K562 (cell line): ENCODE measurements at places on chromosomes 11 and 22. TPM values are rescaled to one million over a fixed set of nuclear protein-coding genes. Genes with fewer than 3 reads are reported as not detected.

The PRR33 gene
- total RNA-seq = not detected in 2 replicates

The INS gene
- total RNA-seq = not detected in 2 replicates

The OR52I2 gene
- not detected in 2 replicates for total RNA-seq

The MUC6 gene
- total RNA-seq = 0.16 TPM in 1 of 2 replicates, not detected in the other

The KRTAP5-9 gene
- not detected in 2 replicates for total RNA-seq

The CATSPERZ gene
- total RNA-seq = 5.1 and 5.4 TPM in 2 replicates

The MUC2 gene
- total RNA-seq = 0.18 and 0.38 TPM in 2 replicates

The ZNF280B gene
- total RNA-seq = 18.7 and 20.0 TPM in 2 replicates

The OVOL1 gene
- 0.09 TPM in 1 of 2 replicates, not detected in the other for total RNA-seq

The TIMM10B gene
- total RNA-seq = 63.0 and 66.0 TPM in 2 replicates

The KIF18A gene
- total RNA-seq = 22.1 and 22.5 TPM in 2 replicates

The KRTAP5-2 gene
- not detected in 2 replicates for total RNA-seq

The SERPING1 gene
- 0.94 and 1.00 TPM in 2 replicates for total RNA-seq

The KIAA1671 gene
- total RNA-seq = 0.11 TPM in 2 replicates

The RELT gene
- 18.4 and 20.2 TPM in 2 replicates for total RNA-seq

The RHOD gene
- not detected in 2 replicates for total RNA-seq

The ADAMTS8 gene
- total RNA-seq = not detected in 2 replicates

The SPINDOC gene
- total RNA-seq = 33.0 and 35.3 TPM in 2 replicates

The APOL4 gene
- total RNA-seq = 8.9 and 9.8 TPM in 2 replicates

The OR6T1 gene
- total RNA-seq = not detected in 2 replicates

The FBXO3 gene
- total RNA-seq = 24.3 and 25.2 TPM in 2 replicates

The PACSIN2 gene
- total RNA-seq = 39.1 and 45.1 TPM in 2 replicates

The KRTAP5-5 gene
- not detected in 2 replicates for total RNA-seq

The NFAM1 gene
- total RNA-seq = 0.02 and 0.18 TPM in 2 replicates

The TMEM121B gene
- 0.07 TPM in 2 replicates for total RNA-seq

The FAM83F gene
- total RNA-seq = 0.07 and 0.13 TPM in 2 replicates

The SEZ6L gene
- not detected in 2 replicates for total RNA-seq

The SCN3B gene
- total RNA-seq = 0.04 TPM in 1 of 2 replicates, not detected in the other

The TRIM51 gene
- total RNA-seq = not detected in 2 replicates

The OR5L1 gene
- not detected in 2 replicates for total RNA-seq

The ZP1 gene
- total RNA-seq = not detected in 2 replicates

The MYRF gene
- 21.4 and 25.8 TPM in 2 replicates for total RNA-seq

The CARD18 gene
- 3.2 and 3.5 TPM in 2 replicates for total RNA-seq

The SIDT2 gene
- 17.7 and 20.2 TPM in 2 replicates for total RNA-seq

The OR5AL1 gene
- not detected in 2 replicates for total RNA-seq

The IL10RA gene
- total RNA-seq = 4.6 and 4.9 TPM in 2 replicates

The KCNQ1OT1 gene
- total RNA-seq = 1.4 and 1.7 TPM in 2 replicates

The OR51F1 gene
- total RNA-seq = not detected in 2 replicates

The DSCAML1 gene
- total RNA-seq = not detected in 2 replicates

The ARHGAP20 gene
- total RNA-seq = 0.07 TPM in 1 of 2 replicates, not detected in the other

The MMP13 gene
- total RNA-seq = not detected in 2 replicates

The RBMXL2 gene
- 0.24 and 0.25 TPM in 2 replicates for total RNA-seq

The CELF1 gene
- total RNA-seq = 102 and 111 TPM in 2 replicates

The ALG8 gene
- total RNA-seq = 76.8 and 83.7 TPM in 2 replicates

The LIPT2 gene
- total RNA-seq = 2.6 and 2.9 TPM in 2 replicates

The SLC5A1 gene
- total RNA-seq = not detected in 2 replicates

The CFAP300 gene
- not detected in 2 replicates for total RNA-seq

The CELSR1 gene
- 0.04 and 0.09 TPM in 2 replicates for total RNA-seq

The MMP8 gene
- not detected in 2 replicates for total RNA-seq

The CECR2 gene
- 0.76 and 1.00 TPM in 2 replicates for total RNA-seq

The TAF6L gene
- total RNA-seq = 27.2 and 28.5 TPM in 2 replicates

The HEPN1 gene
- total RNA-seq = not detected in 2 replicates
